ENCODE measurements at places on chromosomes 1 and 21.
A peak's percentile ranks its signal among the peaks of the same experiment; 100 is the strongest.

DNA sequence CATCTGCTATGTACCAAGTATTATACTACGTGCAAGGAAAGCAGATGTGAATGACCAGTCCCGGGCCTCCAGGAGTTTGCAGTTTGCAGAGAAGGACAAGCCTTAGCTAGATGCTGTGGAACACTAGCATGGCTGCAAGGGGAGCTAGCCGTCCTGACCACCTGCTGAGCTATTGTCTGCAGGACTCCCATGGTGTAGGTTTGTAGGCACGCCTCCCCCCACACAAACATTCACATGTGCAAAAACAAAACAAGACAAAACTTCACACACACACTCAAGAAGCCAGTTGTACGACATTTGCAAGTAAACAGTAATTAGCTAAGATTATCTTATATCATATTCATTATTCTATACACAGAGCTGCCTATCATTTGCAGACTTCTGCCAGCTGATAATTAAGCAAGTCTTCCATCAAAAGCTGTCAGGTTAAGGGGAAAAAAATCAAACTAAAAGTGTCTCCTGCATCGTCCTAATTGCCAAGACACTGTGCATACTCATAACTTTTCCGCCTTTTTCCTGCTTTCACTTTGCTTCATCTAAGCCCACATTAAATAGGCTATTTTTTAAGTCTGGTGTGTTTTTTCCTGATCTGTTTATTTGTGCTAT is 10.7 kb upstream of the HNRNPU start:
- peak; percentile 28 for DNase-seq

GRCh38 chr1:200374569-200375295 is 35.1 kb downstream of the ZNF281 start:
- DNase-seq, result no peak

DNA sequence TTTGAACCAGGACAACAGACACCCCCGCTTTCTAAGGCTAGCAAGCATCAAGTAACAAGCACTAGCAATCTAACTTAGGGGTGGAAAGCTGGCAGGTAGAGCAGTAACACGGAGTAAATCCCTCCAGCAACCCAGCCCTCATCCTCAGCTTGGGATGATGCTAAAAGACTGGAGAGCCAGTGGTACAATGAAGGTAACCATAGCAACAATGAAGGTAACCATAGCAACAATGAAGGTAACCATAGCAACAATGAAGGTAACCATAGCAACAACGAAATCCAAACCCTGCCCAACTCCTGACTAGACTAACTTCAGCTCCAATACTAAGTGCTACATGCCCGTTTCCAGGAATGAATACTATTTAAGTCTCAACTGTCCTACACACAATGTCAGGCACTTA is 22.2 kb upstream of the EIF4G3 start:
- no peak for DNase-seq

DNA sequence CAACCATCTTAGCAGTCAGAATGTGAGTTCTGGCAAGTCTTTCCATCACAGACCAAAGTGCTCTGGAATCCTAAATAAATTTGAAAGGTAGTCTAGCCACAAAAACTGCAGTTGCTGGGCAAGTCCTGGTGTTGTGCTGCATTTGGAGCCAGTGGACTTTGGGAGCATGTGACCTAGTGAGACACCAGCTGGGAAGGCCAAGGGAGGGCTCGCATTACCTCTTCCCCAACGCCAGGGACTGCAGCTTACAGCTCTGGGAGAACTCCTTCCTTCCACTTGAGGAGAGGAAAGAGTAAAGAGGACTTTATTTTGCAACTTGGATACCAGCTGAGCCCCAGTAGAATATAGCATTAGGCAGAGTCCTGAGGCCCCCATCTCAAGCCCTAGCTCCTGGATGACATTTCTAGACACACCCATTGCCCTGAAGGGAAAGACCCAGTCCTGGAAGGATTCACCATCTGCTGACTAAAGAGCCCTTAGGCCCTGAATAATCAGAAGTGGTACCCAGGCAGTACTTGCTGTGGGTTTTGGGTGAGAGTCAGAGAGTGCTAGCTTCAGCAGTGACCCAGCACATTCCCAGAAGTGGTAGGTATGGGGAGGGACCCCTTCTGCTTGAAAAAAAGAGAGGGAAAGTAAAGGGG is 190.7 kb downstream of the NUF2 start:
- DNase-seq, result no peak

- DNase-seq, result peak; percentile 76
Observed at GRCh38 chr1:235878082-235878811, 11.5 kb upstream of the LYST start.

GRCh38 chr1:32773018-32773763 is 44.0 kb downstream of the YARS1 start:
- DNase-seq, result peak; percentile 22

All from NCI-H2081 treated with DMSO at 0.1 percent for 48 hours (cell line).